ENCODE measurements at places on chromosomes 2 and 18.

GRCh38 chr2:222433332-222434173 is 9.2 kb downstream of the SGPP2 start:
- H3K4me3 ChIP-seq = no peak overlapping the region
- no peaks in the 10 kb centered on the region for H3K4me1 ChIP-seq
- H3K36me3 ChIP-seq = no peaks in the 10 kb centered on the region
- H3K27me3 ChIP-seq = 0 out of 2 replicates have a peak, but pooled peaks cover 1% of the 10 kb centered on the region

DNA sequence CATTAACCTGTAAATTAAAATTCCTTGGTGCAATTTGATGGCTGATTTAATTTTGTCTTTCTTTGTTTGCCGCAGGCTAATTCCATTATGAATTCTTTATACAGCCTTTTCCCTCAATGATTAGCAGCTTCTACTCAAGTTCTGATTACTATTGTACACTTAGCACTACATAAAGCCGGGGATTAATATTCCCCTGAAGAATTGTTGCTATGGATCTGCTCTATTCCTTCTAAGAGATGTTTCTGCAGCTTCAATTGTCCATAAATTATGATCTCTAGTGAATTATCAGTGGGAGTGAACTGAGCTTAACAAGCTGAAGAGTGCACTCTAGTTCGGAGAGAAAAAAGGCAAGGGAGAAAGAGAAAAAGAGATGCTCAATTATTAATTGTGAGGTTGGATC is 433.7 kb upstream of the SPRED2 start:
- H3K4me3 ChIP-seq = no peak overlapping the region
- no peaks in the 10 kb centered on the region for H3K4me1 ChIP-seq
- no peak overlapping the region for H3K27ac ChIP-seq
- H3K27me3 ChIP-seq = peaks cover 16% of the 10 kb centered on the region
- DNase-seq = no peak

DNA sequence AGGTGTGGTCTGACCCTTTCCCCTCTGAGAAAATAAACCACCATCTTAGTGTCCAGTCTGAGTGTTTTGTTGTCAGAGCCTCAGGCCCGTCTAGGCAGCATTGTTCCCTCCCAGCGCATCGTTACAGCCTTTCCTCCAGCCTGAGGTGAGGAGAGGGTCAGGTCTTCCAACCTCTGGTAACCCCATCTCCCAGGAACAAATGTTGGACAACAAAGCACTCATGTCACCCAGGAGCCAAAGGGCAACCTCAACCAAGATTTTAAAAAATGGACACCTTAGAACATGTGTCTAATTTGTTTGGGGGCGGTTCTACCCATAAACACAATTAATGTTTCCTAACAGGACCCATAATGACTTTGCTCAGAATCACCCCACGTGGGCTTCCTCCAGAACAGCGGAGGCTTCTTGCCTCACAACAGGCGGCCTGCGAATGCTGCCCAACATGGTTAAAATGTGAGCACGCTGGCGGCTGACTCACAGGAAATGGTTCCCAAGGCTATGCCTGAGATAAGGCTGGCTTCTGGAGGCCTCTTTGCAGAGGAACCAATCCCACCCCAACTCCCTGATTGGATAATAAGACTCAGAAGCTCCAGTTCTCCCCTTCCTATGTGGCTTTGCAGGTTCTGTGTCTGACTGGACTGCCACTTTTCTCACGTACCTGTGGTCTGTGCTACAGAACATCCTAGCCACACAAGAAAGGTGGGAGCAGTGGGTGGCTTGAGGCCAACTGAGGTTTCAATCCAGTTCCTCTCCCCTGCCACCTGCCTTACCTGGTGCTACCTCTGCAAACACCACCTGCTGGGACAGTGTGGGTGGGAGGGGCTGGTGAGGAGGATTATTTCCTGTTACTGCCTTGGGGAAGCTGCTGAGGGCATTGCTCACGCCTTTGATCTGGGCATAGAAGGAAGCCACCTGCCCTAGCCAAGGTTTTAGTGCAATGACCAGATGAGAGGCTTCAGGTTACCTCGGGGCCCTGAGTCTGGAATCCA is 108.8 kb downstream of the B3GNT2 start:
- H3K4me1 ChIP-seq = peaks cover 3% of the 10 kb centered on the region
- no peak overlapping the region for H3K4me3 ChIP-seq
- peak; percentile 73 for DNase-seq
- H3K36me3 ChIP-seq = no peaks in the 10 kb centered on the region

DNA sequence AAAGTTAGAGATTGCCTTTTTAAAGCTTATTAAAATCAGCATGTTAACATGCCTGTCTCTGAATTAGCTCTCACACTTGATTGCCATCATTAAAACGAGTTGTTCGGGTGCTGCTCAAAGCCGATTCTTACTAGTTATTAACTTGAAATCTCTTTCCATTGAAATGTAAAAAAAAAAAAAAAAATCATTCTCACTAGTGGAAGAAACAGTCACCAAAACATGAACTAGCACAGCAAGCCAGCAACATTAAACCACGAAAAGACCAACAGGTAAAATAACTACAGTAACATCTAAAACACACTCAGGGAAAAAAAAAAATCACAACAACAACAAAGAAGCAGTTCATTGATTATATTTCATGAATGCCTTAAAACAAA is 264.5 kb downstream of the MEIS1 start:
- H3K4me3 ChIP-seq = no peak overlapping the region
- H3K27ac ChIP-seq = no peak overlapping the region
- H3K4me1 ChIP-seq = peaks cover 3% of the 10 kb centered on the region
- DNase-seq = no peak
- H3K27me3 ChIP-seq = no peaks in the 10 kb centered on the region
- no peaks in the 10 kb centered on the region for H3K36me3 ChIP-seq

DNA sequence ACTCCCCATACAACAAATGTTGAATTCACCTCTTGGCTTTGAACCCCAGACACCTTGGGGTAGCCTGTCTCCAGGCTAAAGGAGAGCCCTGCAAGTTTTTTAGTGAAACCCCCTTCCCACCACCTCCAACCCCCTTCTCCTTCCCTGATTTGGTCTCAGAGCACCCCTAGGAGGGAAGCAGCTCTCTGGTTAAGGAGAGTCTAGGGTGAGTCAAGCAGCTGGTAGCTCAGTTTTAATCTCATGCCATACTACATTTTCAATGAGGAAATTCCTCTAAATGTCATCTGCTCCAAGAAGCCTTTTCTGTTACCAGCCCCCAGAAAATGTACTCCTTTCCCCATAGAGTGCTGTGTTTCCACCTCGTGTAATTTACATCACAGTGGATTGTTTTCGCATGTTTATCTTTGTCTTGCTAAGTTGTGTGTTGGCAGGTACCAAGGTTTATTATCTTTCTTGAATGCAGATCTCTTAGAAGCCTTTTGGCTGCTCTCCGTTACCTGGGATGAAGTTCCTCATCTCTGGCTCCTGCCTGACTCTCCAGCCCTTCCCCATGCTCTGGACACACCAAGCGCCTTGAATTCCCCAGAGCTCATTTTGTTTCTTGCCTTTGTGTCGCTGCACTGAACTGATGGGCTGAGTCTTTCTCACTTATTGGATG is 82.2 kb downstream of the ASAP2 start:
- DNase-seq = peak; percentile 44
- peak overlapping the region; percentile 87 for H3K27ac ChIP-seq
- no peaks in the 10 kb centered on the region for H3K27me3 ChIP-seq

GRCh38 chr2:178449700-178450523 is 1.1 kb downstream of the PRKRA start:
- no peaks in the 10 kb centered on the region for H3K27me3 ChIP-seq
- peak overlapping the region; percentile 59 for H3K27ac ChIP-seq
- peaks cover 16% of the 10 kb centered on the region for H3K36me3 ChIP-seq
- peaks cover 6% of the 10 kb centered on the region for H3K4me1 ChIP-seq

GRCh38 chr2:85699325-85699724 is 5.2 kb downstream of the GNLY start:
- no peak overlapping the region for H3K4me3 ChIP-seq
- H3K27ac ChIP-seq = no peak overlapping the region
- peaks cover 5% of the 10 kb centered on the region for H3K4me1 ChIP-seq
- no peaks in the 10 kb centered on the region for H3K36me3 ChIP-seq
- peaks cover 6% of the 10 kb centered on the region for H3K27me3 ChIP-seq

Data from IMR-90 (cell line).